ENCODE measurements at places on chromosomes 5 and 9. TPM values are rescaled to one million over a fixed set of nuclear protein-coding genes. Genes with fewer than 3 reads are reported as not detected.

- H3K4me1 ChIP-seq: peaks cover 26% of the 10 kb centered on the region
- no peak overlapping the region for H3K4me3 ChIP-seq
- H3K36me3 ChIP-seq: no peaks in the 10 kb centered on the region
- DNase-seq: no peak
Measured at GRCh38 chr9:112035166-112035826, 138.7 kb downstream of the UGCG start.

GRCh38 chr9:21591221-21592062, 109.3 kb upstream of the IFNE start:
- H3K27me3 ChIP-seq: no peaks in the 10 kb centered on the region
- no peaks in the 10 kb centered on the region for H3K36me3 ChIP-seq
- H3K4me1 ChIP-seq: no peaks in the 10 kb centered on the region

DNA sequence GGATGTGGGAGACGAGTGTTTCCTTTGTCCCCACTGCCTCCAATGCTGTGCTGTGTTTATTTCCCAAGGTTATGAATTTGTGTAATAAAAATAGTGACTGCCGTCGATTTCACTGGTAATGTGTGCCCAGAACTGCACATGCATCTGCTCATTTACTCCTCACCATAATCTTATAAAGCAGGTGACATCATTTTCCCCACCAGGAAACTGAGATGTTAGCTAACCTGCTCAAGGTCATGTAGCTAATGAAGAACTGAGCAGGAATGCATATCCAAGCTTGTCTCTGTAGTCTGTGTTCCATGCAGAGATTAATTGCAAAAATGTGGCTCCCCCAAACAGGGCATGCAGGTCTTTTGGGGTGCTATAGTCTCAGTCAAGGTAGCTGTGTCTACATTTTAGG, 224.4 kb downstream of the TENT4A start:
- peaks cover 8% of the 10 kb centered on the region for H3K27me3 ChIP-seq
- no peak overlapping the region for H3K27ac ChIP-seq
- DNase-seq: no peak
- no peaks in the 10 kb centered on the region for H3K36me3 ChIP-seq

CCNB1 gene
- 8.9 TPM for total RNA-seq

DNA sequence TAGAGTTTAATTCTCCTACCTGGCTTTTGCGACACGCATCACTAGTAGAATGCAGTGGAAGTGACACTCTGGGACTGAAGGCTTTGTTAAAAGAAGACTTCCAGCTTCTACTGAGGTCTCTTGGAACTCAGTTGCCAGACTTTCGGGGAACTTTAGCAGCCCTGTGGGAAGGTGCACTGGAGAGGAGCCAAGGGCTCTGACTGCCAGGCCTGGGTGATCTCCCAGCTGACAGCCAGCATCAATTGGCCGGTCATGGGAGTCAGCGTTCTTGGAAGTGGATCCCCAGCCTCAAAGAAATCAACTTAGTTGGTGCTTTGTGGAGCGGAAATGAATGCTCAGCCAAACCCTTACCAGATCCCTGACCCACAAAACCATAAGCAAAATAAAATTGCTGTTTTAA, 87.1 kb downstream of the OSTF1 start:
- H3K27ac ChIP-seq: no peak overlapping the region
- no peaks in the 10 kb centered on the region for H3K4me1 ChIP-seq
- H3K36me3 ChIP-seq: no peaks in the 10 kb centered on the region
- DNase-seq: no peak
- no peak overlapping the region for H3K4me3 ChIP-seq

- H3K4me1 ChIP-seq: peaks cover 4% of the 10 kb centered on the region
- H3K36me3 ChIP-seq: no peaks in the 10 kb centered on the region
- H3K4me3 ChIP-seq: no peak overlapping the region
- no peak overlapping the region for H3K27ac ChIP-seq
- H3K27me3 ChIP-seq: no peaks in the 10 kb centered on the region
Measured at GRCh38 chr5:134447815-134448520, 36.3 kb upstream of the CDKN2AIPNL start.

Measured in left lung (tissue), 14 donors.